DMS79 (cell line): ENCODE measurements at places on chromosomes 13 and 19.

- DNase-seq: no peak
These were observed 11.5 kb downstream of the CEACAM19 start for GRCh38 chr19:44682807-44683206.

GRCh38 chr13:29767006-29767405 lies 83.4 kb downstream of the UBL3 start:
- no peak for DNase-seq

DNA sequence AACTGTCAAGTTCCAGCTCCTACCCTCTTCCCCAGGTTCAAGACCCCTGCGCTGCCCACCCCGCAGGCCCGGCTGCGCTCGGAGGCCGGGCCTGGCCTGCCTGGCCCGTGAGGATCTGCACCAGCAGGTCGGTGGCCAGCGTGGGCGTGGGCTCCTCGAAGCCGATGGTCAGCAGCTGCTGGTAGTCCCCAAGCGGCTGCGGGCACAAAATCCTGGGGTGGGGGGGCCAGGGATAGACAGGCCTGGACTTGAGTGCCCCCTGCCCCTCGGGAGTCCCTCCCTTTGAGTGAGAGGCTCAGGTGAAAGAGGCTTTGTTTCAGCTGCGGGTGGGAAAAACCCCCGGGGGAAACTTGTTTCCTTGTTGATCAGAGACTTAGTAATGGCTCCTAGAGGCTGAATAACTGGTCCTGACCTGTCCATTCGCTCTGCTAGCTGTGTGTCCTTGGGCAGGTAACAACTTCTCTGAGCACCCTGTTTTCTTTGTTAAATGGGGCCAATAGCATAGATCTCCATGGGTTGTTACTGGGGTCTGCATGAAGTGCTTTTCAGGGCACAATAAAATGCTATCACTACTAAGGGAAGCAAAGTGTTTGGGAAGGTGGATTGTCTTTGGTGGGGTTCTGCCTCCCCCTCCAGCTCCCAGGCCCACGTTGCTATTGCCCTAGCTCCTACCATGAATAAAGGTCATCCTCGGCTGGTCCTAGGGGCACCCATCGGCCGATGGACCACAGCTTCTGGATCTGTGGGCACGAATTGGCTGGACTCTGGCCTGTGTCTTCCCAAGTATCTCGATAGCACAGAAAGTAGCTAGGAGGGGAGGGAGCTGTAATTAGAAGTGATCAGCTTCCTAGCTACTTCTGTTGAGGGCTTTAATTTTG lies 3.5 kb downstream of the C19orf67 start:
- no peak for DNase-seq

DNA sequence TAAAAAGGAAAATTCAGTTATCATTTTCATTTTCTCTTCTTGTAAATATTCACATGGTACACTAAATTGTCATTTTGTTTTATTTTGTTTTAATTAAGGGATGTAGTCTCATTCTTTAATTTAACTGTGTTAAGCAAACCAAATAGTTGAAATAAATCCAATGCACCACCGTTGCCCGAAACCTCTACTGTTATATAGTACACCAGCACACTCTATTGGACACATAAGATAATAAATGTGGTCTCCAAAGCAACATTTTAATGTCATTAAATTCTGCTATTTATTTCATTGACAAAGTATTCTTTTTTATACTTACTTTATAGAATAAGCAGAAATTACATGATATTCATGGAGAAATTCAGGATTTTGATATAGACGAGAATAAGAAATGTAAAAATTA lies 156.4 kb upstream of the FREM2 start:
- DNase-seq: no peak

DNA sequence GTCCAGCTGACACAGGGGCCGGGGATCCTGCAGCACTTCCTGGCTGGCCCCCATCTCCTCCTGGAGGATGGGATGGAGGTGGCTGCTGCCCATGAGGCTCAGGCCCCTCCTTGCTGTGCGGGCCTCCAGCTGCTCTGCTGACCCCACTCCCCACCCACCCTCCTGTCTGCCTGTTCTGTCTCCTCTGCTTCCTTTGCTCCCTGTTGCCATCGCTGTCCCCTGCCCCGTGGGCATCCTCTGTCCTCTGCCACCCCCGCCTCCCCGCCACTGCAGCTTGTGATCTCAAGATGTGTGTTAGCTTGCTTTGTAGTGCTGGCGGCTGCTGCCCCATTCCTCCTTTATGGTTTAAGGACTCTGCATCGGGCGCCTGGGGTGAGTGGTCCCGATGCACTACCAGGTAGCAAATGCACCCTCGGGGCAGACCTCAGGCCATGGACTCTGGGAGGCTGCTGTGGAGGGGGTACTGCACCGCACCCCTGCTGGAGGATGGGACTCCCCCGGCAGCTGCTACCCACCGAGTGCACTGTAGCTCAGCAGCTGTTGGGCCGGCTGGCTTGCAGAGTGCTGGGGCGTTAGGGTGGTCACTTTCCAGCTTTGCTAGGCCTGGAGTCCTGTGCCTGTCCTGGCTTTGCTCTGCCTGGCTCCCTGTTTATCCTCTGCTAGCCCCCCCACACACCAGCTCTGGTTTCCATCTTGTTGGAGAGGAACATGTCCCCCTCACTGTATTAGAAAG lies 15.8 kb upstream of the C19orf33 start:
- no peak for DNase-seq

DNA sequence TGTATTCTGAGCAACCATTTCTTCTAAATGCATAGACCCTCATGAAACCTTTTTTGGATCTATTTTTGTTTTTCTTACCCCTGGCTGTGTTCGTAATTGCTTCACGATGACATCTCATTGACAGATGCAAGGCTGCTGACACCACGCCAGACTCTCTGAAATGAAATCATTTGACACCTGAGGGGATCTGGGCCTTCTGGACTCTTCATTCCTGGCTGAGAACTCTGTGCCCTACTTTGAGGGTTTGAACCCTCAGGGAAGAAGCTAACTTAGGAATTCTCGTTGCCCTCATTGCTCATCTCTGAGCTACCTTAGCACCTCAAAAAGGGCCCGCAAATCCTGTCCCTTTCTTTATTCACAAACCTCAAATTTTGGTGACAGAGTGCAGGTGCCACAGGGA lies 40.5 kb upstream of the NBEA start:
- DNase-seq: no peak

- no peak for DNase-seq
These were observed 389.4 kb downstream of the RFC3 start for GRCh38 chr13:34207334-34207733.

- DNase-seq: no peak
These were observed 6.9 kb downstream of the UPK1A start for GRCh38 chr19:35673121-35673804.

DNA sequence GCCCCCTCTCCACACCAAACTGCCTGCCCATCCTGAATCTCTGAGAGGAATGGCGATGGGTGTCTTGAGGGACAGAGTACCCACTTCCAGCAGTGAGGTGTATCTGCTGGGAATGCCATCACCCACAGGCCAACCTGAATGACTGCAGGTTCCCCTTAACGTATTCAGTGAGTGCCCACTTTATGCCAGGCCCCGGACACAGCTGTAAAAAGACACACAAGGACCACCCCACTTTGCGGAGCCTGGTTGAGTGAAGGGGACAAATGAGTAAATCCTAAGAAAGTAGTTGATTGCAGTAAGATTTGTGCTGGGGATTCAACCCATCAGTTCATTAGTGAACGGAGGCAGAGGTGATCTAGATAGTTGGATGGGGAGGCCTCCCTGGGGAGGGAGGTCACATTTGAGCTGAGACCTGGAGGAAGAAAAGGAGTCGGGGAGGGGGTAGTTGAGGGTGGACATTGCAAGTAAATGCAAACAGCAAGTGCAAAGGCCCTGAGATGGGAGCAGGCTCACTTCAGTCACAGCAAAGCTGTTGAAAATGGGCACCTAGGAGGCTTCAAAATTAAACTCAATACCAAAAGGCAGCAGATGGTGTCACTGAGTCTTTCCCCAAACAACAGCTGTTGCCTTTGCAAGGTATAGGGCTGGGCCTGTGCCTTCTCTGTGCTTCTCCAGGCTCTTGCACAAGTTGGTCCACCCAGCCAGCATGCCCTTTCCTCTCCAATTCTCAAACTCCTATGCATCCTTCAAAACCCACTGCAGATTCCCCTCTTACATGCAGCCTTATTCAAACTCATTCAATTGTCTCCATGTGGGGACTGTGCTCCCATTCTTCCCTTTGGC lies 4.3 kb downstream of the GDF15 start:
- DNase-seq: no peak

DNA sequence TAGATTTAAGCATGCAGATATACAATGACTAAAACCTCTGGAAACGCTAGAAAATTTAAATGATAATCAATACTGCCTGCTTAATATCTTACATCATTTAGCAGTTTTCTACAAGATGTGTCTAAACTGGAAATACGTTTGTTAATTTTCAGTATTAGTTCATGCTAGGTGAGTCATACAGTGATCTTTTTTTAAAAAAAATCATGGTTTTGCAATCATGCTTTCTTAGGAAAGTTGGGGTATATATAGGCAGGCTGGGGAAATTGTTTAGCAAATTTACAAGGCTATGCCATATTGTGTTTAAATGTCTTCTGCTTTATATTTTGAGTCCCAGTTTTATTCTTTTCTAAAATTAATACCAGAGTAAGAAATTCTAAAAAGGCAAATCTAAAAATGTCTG lies 245.4 kb upstream of the SPRY2 start:
- no peak for DNase-seq

DNA sequence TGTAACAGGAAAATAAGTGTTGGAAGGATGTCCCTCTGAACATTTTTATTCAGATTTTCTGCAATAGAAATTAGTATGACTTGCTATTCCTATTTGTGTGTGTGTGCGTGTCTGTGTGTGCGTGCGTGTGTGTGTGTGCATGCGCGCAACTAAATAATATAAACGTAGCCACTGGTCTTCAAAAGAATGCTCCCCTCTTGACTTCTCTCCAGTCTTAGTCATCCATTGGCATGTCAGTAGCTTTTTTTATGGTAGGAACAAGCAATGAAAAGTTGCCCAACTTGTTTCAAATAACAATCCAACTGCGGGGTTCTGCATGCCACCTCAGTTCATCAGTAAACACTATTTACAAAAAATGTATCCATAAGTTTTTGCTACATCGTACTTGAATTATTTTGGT lies 249.6 kb downstream of the GPC6 start:
- DNase-seq: peak; percentile 24

GRCh38 chr13:39918620-39919236 lies 263.3 kb downstream of the COG6 start:
- no peak for DNase-seq

GRCh38 chr19:18058208-18059009 lies 28.3 kb downstream of the IL12RB1 start:
- peak; percentile 43 for DNase-seq

DNA sequence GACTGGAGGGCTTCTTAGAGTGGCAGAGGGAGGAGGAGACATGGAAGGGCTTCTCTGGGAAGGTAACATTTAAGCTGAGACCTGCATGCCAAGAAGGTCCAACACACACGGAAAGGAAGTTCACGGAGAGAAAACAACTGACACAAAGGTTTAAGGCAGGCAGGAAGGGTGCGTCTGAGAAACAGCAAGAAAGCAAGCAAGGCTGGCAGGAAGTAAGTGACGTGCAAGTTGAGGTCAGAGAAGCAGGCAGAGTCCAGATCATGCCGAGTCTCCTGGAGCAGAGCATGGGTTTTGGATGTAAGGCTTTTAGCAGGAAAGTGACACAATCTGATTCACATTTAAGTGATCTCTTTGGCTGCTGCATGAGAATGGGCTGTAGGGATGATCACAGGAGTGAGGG lies 60.5 kb downstream of the ATP7B start:
- no peak for DNase-seq

DNA sequence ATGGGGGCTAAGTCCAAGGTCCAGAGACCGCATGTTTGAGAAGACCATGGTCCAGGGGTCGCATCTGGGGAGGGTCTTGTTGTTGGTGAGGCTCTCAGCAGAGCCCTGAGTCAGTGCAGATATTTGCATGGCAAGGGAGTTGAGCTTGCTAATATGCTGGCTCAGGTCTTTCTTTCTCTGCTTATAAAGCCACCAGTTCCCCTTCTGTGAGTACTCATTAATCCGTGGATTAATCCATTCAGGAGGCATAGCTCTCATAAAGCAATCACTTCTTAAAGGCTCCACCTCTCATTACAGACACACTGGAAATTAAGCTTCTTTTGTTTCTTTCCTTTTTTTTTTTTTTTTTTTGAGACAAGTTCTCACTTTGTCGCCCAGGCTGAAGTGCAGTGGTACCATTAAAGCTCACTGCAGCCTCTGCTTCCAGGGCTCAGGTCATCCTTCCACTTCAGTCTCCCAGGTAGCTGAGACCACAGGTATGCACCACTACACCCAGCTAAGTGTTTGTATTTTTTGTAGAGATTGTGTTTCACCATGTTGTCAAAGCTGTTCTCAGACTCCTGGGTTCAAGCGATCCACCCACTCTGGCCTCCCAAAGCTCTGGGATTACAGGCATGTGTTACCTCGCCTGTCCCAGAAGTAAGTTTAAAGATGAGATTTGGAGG lies 216.4 kb downstream of the SLITRK5 start:
- DNase-seq: peak; percentile 39

- DNase-seq: no peak
These were observed 720 bp downstream of the FARP1 start for GRCh38 chr13:98143601-98144026.

GRCh38 chr19:45173816-45174215 lies 4.2 kb downstream of the TRAPPC6A start:
- DNase-seq: no peak

DNA sequence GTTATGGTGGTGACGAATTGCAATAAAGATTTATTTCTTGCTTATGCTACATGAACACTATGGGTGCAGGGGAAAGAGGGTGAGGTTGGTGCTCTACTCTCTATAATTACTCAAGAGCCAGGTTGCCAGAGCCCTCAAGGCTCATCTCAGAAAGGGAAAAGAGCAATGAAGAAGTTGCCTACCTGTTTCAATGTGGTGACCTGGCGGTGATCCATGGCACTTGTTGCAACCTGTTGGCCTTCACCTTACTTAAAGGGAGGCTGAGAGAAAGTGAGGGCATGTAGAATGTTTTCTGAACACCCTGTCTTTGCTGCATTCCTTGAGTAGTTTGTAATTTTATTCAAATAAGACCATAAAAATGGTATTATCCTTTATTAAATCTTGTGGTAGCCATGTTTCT lies 394.4 kb downstream of the GPC6 start:
- no peak for DNase-seq

DNA sequence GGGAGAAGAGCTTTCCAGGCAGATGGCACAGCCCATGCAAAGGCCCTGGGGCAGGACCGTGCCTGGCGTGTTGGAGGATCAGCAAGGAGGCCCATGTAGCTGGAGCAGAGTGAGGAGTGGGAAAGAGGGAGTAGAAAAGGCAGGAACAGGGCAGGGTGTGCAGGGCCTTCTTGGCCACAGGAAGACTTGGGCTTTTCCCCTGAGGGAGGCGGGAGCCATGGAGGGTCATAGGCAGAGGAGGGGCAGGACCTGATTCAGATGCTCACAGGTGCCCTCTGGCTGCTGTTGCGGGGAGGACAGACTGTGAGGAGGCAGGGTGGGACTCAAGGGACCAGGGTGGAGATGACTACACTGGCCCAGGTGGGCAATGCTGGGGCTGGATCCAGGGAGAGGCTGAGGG lies 13.8 kb upstream of the PTPRS start:
- DNase-seq: no peak
